ENCODE measurements at places on chromosomes 5 and 9.
A peak's percentile ranks its signal among the peaks of the same experiment; 100 is the strongest.

DNA sequence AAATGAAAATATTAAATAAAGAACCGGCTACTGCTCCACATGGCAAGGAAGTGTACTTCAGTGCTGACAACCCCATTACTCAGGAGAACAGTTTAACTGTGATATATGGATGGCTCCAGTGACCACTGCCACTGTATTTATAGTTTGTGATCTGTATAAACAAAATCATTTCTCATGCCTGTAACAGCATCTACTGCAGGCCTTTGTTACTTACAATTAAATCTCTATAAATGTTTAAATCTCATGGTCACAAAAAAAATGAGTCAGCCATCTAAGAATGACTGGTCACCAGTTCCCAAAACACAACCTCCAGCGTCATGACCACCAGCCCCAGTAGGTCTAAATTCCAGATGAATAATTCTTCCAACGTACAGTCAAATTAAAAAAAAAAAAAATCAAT is 24.6 kb downstream of the SERINC5 start:
- no peak for DNase-seq

DNA sequence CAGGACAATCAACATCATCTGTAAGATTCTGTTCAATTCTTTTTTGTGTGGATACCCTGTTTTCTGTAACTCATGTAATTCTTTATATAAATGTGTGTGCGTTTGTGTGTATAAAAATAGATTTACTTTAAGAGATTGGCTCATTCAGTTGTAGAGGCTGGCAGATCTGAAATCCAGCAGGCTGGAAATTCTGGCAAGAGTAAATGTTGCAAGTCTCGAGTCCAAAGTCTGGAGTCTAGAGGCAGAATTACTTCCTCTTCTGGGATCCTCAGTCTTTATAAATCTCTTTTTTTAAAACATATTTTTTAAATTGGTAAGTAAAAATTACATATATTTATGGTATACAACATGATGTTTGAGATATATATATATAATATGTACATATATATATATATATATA is 202.1 kb upstream of the TMEM161B start:
- no peak for DNase-seq

GRCh38 chr5:65026816-65027548 is 258.3 kb downstream of the CWC27 start:
- DNase-seq: no peak

GRCh38 chr9:23824830-23825591 is 1.0 kb downstream of the ELAVL2 start:
- DNase-seq: no peak

DNA sequence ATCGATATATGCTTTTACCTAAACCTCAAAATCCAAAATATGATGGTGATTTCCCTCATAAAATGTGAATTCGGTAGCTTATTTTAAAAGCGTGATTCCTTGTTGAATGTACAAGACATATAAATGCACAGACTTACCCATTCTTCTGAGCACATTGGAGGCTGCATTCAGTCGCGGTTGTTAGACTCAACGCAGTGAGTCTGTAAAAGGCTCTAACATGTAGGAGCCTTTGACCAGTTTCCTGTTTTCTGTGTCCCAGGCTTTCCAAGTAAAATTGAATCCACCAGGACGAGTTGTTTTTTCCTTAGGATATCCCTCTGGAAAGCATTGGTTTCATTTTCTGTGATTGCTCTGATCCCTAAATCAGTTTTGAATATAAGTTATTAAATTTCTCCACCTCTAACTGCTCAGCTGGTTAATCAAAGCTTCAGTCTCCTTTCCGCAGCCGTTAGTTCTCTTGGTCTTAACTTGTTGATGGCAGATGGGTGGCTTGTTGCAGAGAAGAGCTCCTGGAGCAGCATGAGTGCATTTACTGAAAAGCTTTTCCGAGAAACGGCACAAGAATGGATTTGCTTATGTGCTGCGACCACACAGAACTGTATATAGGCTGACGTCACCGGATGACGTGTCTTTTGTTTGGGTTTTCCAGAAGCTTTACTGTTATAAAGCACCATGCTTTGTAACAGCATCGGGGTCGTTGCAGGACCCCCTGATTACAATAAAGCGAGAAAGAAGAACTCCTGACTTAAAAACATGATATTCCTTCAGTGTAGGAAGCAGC is at the start of gene LRRTM2:
LRRTM2 (minus strand) TSS at position 565 of the 781 bp plus-strand sequence; CDS start at position 141, 424 bp downstream.
- DNase-seq: peak; percentile 78

DNA sequence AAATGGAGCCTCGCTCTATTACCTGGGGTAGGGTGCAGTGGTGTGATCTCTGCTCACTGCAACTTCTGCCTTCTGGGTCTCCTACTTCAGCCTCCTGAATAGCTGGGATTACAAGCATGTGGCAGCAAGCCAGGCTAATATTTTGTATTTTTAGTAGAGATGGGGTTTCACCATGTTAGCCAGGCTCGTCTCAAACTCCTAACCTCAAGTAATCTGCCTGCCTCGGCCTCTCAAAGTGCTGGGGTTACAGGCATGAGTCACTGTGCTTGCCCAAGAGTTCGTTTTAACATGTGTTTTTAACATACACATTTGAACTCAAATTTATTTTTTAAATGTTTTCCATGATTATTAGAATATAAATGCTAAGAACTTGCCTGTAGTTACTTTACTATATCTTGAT is 34.2 kb downstream of the MARCHF6 start:
- DNase-seq: peak; percentile 54

DNA sequence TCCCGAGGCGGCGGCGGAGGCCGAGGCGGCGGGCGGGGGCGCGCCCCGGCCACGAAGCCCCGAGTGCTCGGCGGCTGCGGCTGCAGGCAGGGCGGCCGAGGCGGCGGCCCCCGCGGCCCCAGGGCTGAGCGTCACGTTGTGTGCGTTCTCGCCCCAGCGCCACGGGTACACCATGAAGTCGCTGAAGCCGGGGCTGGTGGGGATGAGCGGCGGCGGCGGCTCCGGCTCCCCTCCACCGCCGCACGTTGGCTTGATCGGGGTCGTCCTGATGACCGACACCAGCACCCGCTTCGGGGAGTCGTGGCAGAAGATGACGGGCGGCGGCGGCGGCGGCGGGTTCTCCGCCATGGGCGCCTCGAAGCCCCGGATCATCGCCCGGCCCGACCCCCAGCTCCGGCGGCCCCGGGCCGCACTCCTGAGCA is 498 bp downstream of the ZNF367 start:
- DNase-seq: no peak

DNA sequence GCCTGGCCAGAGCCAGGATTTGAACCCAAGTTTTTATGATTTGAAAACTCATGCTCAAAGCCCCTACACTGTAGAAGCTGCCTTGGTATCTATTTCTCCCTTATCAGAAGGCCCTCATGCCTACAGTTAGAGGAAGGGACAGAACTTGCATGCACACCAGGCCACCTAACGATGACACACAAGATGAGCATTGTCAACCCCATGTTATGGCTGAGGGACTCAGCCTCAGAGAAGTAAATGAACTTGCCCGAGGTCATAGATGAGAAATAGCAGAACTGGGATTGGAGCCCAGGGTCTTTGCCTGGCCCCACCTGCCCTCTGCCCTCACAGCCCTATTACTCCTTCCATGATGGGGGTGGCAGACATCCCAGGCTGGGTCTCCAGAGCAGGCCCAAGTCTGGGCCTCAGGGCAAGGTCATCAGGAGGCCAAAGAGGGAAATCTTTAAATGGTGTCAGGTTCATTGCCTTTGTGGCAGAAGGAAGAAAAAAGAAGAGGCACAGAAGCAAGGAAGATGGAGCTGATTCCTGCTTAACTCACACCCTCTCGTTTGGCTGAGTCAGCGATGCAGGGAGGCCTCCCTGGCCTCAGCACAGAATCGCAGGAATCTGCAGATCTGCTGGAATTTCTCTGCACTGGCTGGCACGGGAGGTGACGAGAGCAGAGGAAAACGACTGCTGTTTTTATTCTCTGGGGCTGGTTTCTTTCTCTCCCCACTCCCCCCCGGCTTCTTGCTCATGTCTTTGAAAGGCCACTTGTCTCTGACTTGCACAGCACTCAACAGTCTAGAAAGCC is 20.6 kb upstream of the CRB2 start:
- DNase-seq: peak; percentile 63

GRCh38 chr5:179260324-179261070 is 84.8 kb downstream of the ADAMTS2 start:
- no peak for DNase-seq

GRCh38 chr9:135907006-135907430 is 328 bp downstream of the CAMSAP1 start:
- no peak for DNase-seq

- DNase-seq: no peak
These were observed 186.7 kb upstream of the TBC1D2 start for GRCh38 chr9:98442114-98442513.

- no peak for DNase-seq
These were observed 7.8 kb downstream of the SH3PXD2B start for GRCh38 chr5:172446336-172447051.

DNA sequence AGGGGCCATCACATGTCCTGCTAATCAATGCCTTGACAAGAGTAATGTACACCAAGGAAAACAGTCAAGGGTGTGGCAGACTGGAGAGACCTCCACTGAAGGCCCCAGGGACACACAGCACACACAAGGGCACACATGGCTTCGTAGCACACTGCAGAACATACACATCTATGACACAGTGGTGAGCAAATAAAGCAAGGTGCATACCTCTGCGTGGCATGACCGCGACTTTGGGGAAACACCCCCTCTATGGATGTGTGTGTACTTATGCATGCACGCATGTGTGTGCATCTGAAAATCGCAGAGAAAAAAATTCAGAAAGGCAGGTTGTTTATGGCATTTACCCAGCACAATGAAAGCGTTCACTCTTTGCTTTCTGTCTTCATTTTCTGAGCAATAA is 20.5 kb downstream of the SEMA4D start:
- DNase-seq: no peak

DNA sequence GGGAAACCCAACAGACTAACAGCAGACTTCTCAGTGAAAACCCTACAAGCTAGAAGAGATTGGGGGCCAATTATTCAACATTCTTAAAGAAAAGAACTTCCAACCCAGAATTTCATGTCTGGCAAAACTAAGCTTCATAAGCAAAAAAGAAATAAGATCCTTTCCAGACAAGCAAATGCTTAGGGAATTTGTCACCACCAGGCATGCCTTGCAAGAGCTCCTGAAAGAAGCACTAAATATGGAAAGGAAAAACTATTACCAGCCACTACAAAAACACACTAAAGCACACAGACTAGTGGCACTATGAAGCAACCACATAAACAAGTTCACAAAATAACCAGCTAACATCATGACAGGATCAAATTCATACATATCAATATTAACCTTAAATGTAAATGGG is 131.1 kb downstream of the OR2K2 start:
- no peak for DNase-seq

GRCh38 chr9:28650327-28650726 is 1077.0 kb upstream of the C9orf72 start:
- no peak for DNase-seq

DNA sequence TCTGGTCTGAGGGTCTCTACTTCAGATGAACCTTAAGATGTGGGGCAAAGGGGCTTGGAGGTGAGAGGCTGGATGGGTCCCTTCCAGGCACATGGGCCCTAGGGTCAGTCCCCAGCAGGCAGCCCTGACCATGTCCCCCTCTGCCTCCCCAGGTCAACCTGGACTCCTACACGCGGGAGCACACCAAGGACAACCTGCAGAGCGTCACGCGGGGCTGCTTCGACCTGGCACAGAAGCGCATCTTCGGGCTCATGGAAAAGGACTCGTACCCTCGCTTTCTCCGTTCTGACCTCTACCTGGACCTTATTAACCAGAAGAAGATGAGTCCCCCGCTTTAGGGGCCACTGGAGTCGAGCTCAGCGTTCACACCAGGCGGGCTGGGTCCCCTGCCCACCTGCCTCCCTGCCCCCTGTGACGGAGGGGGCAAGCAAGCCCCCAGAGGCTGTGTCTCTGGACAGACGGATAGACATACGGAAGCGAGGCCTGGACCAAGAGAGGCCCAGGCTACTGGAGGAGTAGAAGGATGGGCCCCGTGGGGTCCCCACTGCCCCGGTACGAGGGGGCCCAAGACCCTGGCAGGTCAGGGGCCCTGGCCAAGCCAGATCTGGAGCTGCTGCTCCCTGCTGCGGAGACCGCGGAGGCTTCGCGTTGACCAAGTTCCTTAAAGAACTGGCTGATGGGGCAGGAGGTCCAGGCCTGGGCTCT is 133.2 kb downstream of the RGS3 start:
- DNase-seq: no peak

DNA sequence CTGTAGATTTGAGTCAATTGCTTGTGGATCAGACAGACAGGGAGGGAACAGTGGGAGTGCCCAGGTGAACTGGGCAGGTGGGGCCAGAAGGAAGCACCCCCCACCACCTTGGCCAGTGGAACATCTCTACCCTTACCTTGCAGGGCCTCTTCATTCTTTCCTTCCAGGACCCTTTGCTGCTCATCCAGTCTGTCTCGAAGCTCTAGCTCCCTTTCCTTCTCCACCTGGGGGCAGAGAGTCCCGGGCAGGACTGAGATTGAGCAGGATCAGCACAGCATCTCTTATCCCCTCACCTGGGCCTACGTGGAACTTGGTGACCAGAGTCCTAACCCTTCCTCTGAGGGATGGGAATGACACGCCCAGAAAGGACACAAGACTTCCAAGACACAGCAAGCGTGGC is 25.0 kb downstream of the CCDC69 start:
- DNase-seq: no peak

DNA sequence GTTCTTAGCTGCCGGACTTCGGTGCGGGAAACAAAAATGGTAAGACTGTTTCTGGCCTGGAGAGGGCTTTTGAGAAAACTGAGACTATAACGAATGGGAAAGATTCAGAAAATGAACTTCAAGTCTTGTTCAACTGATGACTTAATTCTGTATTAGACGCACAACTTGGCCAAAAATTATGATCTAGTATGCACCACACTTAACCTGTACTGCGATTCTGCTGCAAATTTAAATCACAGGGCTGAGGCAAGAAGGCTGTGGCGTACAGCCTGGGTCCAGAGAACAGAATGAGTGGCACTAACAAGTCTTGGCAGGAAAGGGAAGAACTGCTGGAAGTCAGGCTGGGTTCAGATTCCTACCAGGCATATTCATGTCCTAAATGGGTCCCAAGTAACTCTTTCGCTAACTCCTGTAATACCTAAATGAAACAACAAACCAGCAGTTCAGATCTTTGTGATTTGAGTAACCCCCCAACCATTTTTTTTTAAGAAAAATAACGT is 781 bp upstream of the COL23A1 start:
- no peak for DNase-seq

DNA sequence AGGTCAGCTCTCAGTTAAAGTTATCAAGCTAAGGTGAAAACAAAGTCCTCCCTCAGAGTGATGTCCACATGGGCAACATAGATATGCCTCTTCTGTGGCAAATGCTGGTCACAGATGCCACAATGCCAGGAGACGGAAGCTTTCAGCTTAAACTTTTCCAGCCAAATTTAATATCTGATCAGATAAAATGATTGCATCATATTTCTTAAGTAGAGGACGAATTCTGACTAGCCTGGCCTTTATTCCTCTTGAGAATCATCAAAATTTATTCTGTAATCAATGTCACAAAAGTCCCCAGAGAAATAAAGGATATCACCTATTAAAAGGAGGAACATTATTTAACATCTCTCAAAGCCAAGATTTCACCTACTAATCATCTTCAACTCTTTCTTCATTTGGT is 161.9 kb downstream of the MARCHF11 start:
- no peak for DNase-seq

- no peak for DNase-seq
These were observed 61.4 kb downstream of the SNX24 start for GRCh38 chr5:122906768-122907167.

- DNase-seq: no peak
These were observed 16.7 kb downstream of the GCNT1 start for GRCh38 chr9:76475686-76476085.

GRCh38 chr9:111798786-111799185 is 4.0 kb upstream of the SHOC1 start:
- DNase-seq: no peak
